ENCODE measurements at places on chromosomes 2 and 18.

DNA sequence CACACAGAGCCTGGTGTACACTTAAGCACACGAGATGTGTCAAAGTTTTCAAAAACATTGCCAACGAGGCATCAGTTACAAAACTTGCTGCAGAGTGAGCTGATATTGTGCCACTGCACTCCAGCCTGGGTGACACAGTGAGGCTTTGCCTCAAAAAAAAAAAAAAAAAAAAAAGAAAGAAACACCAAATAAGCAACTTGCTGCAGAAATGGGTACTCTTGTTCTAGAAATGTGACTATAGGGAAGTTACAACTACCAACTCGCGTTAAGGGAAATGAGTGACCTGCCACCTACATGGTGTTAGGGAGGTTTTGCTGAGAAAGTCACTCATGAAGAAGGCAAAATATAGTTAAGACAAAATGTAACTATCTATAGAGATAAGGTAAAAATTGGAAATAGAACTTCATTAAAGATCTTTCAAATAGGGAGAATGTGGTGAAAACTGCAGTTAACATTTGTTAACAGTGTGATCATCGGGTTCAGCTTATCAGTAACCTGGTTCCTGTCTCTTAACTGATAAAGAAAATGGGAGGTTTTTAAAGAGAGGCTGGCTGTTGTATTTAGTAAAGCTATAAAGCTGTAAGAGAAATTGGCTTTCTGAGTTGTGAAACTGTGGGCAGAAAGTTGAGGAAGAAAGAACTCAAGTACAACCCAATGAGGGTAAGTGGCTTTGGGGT is at the start of gene IL1RL1:
IL1RL1 (plus strand) TSS at position 600 of the 677 bp plus-strand sequence. CDS start 26,702 bp downstream, outside the sequence.
- no peak for DNase-seq

DNA sequence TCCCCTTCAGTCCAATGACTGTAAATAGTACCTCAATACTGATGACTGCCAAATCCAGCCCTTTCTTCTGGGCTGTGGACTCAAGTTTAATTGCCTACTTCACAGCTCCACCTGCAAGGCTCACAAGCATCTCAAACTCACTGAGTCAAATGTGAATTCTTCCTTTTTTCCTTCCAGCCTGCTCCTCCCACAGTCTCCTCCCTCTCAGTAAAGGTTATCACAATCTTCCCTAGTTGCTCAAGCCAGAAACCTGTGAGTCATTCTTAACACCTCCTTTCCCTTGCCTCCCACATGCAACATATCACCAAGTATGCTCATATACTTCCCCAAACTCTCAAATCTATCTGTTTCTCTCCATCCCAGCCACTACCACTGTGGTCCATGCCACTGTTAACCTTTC is 3.7 kb upstream of the MFSD6 start:
- no peak for DNase-seq

DNA sequence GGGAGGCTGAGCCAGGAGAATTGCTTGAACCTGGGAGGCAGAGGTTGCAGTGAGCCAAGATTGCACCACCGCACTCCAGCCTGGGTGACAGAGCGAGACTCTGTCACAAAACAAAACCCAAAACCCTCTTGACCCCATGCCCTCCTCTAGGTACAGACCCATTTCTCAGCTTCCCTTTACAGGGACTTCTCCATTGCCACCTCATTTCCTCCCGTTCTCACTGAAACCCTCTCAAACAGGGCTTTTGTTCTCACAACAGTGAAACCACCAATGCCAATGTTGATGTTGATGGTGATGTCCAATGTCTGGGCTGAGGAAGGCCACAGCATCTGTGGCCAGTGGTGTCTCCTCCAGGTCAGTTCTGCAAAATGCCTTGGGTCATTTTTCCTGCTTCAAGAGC is 69.0 kb upstream of the ZCCHC2 start:
- DNase-seq = no peak

DNA sequence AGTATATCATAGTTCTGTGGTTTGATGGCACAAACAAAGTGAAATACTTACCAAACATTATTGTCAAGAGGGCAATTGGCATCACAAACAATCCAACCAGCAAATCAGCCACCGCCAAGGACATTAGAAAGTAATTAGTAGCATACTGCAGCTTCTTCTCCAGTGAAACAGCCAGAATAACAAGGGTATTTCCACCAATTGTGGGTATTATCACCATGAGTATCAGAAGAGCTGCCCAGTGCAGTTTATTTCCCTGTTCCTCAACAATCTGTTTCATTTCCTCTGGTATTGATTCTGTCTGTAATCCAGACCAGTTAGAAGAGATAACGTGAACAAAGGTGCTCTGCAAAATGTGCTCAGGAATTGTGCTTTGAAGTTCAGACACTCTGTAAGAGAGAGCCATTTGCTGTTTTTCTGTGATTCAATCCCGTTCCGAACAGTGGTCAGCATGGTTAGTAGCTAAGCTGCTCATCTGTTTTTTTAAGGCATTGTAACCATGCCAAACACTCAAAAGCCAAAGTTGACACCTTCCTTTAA is 1.4 kb downstream of the HTR2B start:
- DNase-seq = no peak

DNA sequence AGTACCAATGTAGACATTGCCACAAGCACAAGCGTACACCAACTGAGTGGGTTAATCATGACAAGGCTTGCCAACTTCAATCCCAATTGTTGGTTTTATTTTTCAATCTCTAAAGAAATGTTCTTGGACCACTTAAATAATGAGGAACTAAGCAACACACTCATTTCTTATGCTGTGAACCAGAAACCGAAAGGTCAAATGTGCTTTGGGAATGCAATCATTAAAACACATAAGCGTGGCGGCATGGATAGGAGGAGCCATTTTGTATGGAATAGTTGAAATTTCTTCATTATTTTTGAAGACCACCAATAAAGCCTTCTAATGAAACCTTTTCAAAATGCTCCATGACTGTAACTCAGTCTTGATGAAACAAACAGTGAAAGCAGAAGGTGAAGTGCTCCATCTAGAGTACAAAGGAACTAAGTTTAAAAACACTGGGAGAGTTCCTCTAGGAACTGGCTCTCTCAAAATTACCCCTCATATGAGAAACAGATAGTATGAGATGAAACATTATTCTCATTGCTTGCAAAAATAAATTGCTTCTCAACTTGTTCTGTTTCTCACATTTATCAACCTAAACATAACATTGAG is 113.2 kb upstream of the CHST9 start:
- no peak for DNase-seq

- no peak for DNase-seq
Measured at GRCh38 chr2:240213226-240213475, 72.7 kb upstream of the OTOS start.

GRCh38 chr2:132617989-132618388 is 52.0 kb downstream of the LYPD1 start:
- DNase-seq = no peak

DNA sequence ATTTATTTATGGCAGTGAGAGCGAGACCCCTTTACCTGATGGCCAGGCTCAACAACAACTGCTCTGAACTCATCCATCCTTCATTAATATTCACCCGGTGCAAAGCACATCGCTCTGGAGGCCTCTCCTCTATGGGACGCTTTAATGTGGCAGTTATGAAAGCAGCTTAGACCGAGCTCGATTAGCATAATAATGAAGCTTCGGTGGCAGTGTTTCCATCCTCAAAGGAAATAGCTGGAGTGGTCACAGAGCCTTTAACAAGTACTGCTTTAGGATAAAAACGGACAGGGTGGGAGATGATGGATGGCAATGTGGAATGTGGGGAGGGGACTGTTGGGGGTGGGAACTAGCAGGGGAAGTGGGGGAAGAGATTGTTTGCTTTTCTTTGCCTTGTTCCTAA is 243.9 kb downstream of the SLC4A3 start:
- DNase-seq = no peak

DNA sequence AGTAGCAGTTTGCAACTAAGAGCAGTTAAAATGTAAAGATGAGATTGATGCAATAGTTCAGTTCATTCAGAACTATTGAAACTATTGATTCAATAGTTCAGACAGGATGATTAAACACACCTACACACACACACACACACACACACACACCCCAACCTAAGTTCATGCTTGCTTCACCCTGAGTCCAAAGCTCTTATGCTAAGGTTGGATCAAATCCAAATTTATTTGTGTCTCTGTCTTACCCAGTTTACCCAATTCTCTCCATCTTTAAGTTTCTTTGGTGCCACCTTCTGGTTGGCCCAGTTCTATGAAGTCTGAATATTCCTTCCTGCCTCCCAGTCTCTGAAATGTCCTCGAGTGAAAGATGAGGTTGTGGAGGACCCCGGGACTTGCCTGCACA is 5.1 kb downstream of the SERPINB8 start:
- DNase-seq = peak; percentile 25

DNA sequence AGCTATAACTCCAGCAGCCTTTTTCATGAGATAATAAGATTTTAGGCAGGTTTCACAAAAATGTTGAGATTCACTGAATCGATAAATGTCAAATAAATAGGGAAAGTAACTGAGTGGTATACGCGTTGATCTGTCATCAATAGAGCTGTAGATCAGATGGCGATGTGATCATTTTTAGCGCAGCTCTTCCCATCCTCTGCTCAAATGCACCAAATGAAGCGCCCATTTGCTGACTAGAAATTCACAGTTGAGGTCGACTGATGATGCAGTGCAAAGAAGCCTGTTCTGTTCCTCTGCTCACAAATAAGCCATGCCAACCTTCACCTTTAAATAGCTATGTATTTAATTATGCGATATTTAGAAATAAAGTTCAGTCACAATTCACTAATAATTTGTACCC is 693.5 kb downstream of the ARHGAP15 start:
- DNase-seq = no peak

GRCh38 chr2:229761663-229762062 is 47.3 kb upstream of the DNER start:
- DNase-seq = no peak

Data from AG20443 (cell line).